ENCODE measurements at places on chromosomes 6 and 20.
A peak's percentile ranks its signal among the peaks of the same experiment; 100 is the strongest.

GRCh38 chr20:51002633-51003032 lies 20.3 kb downstream of the KCNG1 start:
- DNase-seq: no peak

- DNase-seq: no peak
Observed at GRCh38 chr6:95087394-95088097, 489.8 kb upstream of the MANEA start.

DNA sequence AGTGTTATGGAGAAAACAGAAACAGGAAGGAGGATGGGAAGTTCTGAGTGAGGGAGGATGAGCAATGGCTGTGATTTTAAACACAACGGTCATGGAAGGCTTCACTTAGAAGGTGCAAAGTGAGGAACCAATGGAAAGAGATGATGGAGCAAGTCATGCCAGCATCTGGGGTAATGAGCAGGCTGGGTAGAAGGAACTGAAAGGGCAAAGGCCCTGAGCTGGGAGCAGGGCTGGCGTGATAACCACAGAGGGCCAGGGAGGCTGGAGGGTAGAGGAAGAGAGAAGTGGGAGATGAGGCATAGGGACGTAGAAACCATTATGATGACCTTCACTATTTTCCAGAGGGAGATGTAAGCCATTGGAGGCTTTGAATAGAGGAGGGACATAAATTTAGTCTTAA lies 43.6 kb downstream of the NHLRC1 start:
- DNase-seq: no peak

DNA sequence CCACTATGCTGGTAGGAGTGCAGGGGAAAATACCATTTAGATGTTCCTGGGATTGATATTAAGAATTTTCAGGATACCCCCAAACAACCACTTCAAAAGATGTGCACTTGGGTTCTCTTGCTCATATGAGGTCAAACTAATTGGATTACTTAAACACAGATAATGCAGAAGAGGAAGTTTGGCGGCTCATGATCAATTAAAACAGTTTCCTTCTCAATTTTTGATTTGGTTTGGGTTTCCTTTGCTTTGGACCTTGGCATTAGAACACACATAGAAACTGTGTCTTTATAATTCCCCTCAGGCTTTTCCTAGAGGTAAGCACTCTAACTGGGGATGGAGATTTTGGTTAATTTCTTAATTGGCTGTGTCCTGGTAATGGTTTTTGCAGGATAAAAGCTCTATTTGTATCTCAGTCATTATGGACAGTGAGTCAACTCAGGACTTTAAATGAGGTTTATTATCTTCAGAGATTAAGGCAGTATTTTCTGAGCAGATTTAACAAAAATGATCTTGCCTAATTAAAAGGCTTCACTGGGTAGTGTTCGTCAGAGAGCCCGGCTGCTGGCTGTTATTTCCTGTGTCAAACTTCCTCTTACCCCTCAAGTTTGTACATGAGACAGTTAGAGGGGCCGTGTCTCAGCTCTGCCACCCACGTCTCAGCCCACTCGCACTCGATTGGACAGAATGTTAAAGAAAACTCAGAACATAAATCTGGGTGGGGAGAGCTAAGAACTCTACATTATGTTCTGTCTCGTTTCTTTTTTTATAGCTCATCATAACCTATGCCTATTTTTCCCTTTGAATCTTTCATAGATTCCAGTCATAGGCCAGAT lies 50.3 kb upstream of the PREP start:
- DNase-seq: peak; percentile 12

- no peak for DNase-seq
Observed at GRCh38 chr20:46954490-46955038, 59.9 kb downstream of the EYA2 start.

- no peak for DNase-seq
Observed at GRCh38 chr6:146361128-146361924, 182.3 kb upstream of the RAB32 start.

DNA sequence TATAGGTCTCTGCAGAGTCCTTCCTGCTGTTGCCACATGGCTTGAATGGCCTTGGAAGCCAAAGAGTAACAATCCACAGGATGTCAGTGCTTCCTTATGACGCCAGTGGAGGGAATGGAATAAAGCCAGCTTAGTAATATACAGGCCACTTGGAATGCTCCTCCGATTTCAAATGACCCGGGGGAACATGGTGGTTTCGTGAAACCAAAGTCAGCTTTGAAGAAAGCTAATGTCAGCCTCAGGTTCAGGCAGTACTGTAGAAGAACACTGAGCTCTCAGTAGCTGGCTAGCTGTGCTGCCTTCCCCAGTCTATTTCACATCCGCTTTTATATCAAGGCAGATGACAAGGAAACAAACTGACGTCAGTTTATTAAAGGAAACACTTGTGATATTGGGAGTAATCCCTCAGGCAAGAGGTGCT lies 189.1 kb downstream of the DTNBP1 start:
- DNase-seq: no peak

DNA sequence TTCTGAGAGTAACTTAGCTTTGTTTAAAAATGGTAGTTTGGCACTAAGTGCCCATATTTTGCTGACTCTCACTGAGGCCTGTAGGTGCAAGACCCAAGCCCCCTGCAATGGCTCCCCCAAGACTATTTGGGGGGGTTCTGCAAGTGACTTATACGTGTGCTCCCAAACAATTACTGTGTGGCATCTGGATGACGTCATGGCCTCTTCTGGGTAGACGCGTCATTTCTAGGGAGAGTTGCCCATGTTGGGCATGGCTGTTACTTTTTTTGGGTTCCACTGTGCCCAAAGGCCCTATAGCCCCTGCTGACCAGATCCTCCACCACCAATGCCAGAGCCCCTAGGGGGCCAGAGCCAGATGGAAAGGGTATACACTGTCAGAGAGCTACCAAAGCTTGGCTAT lies 110.3 kb upstream of the MYLIP start:
- no peak for DNase-seq

DNA sequence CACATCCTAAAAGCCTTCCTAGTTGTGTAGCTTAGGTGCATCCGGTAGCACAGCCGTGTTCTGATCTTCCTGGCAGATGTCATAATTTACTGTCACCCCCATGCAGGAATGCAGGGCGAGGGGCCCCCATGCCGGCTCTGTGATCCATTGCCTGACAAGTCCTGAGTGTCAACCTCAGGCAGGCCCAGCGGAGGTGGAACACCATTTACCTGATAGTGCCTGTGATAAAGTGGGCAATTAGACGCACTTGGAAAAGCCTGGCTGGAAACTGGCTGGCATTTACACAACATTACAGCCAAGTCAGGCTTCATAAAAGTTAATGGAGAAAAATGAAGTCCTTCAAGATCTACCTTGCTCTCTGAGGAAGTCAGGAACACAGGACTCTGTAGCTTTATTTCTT lies 521.4 kb upstream of the JAG1 start:
- DNase-seq: no peak

GRCh38 chr20:11469795-11470435 lies 447.8 kb upstream of the BTBD3 start:
- no peak for DNase-seq

DNA sequence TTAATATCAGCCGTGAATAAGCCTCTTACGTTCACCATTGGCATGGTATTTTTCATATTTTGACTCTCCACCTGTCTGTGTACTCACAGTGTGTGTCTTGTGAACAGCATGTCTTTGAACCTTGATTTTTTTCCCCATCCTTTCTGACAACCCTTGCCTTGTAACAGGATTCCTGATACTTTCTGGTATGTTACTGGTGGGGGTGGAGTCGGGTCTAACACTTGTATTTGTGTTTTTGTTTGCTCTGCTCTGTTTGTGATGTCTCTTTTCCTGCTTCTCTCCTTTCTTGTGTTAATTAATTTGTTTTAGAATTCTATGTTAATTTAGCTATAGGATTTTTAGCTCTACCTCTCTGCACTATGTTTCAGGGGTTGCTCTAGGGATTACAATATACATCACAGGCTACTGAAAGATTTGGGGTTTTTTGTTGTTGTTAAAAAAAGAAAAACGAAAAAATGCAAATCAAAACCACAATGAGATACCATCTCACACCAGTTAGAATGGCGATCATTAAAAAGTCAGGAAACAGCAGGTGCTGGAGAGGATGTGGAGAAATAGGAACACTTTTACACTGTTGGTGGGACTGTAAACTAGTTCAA lies 245.1 kb downstream of the CDH4 start:
- DNase-seq: no peak

DNA sequence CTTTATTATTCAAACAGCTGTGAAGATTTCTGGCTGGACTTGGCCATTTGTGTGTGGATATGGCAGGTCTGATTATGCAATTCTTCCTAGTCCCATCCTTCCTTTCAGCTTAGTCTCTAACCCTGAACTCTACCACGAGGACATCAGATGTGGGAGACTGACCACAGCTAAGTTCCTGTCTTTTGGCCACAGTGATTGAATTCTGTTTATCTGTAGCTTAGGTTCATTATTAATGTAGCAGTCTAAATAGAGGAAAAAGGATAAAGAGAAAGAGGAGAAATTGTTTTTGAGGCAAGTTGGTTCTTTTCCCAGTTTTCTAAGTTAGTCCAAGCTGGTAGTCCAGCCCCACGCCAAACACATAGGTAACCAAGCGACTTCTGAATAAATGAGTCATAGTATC lies 598.9 kb downstream of the RFPL4B start:
- DNase-seq: no peak

- no peak for DNase-seq
Observed at GRCh38 chr20:6583134-6583738, 184.2 kb upstream of the BMP2 start.

GRCh38 chr20:19176470-19177052 lies 35.9 kb upstream of the SLC24A3 start:
- no peak for DNase-seq

DNA sequence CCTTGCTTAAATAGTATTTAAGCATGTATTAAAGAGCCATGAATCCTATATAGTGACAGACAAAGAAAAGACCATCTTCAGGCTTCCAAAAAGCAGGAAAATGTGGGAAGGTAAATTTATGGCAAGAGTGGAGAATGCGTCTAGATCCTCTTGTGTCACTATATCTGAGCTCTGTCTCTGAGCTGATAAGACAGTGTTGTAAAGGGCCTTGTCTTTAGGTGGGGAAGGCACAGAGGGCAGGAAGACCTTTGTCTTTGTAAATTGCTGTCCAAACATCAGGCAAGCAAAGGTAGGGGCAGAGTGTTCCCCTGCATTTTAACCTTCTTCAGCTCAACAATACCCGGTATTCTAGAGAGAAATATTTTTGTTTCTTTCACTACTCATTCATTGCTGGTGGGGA lies 33.9 kb upstream of the MBOAT1 start:
- no peak for DNase-seq

GRCh38 chr20:1810926-1811620 lies 84.1 kb upstream of the SIRPA start:
- no peak for DNase-seq

GRCh38 chr20:18428490-18429173 lies 38.2 kb downstream of the DZANK1 start:
- no peak for DNase-seq

- DNase-seq: no peak
Observed at GRCh38 chr6:101011186-101011585, 130.1 kb upstream of the ASCC3 start.
